ENCODE measurements at places on chromosomes 6 and 20.

DNA sequence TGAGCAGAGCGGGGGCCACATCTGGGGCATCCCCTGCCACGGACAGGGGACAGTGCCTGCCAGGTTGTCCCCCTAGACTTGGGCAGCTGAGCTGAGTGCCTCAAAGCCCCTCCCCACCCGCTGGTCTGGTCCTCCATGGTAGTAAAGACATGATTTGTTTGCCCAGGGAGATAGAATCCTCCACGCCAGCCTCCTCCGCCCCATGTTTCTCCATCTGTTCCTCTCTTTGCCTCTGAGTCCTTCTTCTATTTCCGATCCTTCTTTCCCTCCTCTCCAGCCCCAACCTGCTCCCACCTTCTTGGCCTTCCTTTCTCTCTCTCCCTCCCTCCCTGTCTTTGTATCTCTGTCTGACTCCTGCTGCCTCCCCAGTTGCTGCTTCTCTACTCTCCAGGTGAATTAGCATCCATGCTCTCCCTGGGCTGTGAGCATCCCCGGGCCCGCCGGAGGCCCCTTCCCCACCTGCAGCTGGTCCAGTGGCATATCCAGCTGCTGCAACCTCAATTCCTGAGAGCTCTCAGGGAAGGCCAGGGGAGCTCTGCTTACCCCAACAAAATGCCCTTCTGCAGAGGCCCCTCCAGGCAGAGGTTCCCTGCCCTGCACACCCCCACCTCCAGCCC lies 45.8 kb downstream of the CPNE5 start:
- DNase-seq = no peak

DNA sequence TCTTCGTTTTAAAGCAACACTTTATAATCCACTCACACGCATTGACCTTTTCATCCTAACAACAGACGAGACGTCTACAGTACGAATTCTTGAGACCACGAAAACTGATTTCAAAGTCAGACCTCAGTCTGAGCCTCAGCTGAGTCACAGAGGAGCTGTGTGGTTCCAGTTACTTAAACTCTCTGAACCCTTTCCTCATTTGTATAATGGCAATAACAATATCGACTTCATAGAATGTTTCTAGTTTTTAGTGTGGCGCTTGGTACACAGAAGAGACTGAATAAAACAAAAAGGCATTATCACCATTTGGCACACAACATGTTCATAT lies 236.9 kb downstream of the ATXN1 start:
- no peak for DNase-seq

DNA sequence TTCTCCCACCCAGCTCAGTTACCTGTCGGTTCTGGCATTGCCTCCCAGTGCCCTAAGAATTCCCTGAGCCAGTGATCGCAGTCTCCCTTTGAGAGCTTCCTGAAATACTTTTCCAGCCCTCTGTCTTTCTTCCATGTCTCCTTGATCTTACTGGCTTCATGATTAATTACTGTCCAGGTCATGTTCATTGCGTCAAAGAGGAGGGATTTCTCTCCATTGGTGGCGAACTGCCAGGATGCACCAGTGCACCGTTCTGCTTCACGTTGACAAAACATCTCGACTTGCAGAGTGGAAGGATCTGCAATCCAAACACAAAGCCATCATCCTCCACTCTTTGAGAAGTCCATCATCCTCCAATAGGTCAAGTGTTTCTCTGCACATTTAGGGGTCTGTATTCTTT lies 8.6 kb downstream of the RAET1E start:
- DNase-seq = no peak

GRCh38 chr6:31952140-31952805 lies 6.4 kb downstream of the CFB start:
- no peak for DNase-seq

- no peak for DNase-seq
Observed at GRCh38 chr6:16688436-16688835, 72.8 kb downstream of the ATXN1 start.

GRCh38 chr6:49453221-49453620 lies 9.8 kb downstream of the MMUT start:
- no peak for DNase-seq

GRCh38 chr6:7973584-7973983 lies 63.0 kb upstream of the TXNDC5 start:
- DNase-seq = no peak

- DNase-seq = no peak
Observed at GRCh38 chr6:114121913-114122662, 151.1 kb upstream of the HDAC2 start.

- DNase-seq = no peak
Observed at GRCh38 chr20:1336699-1337367, 7.9 kb upstream of the SDCBP2 start.

GRCh38 chr20:20736303-20736702 lies 23.9 kb upstream of the RALGAPA2 start:
- no peak for DNase-seq

- DNase-seq = no peak
Observed at GRCh38 chr6:17921454-17921853, 66.0 kb downstream of the KIF13A start.

DNA sequence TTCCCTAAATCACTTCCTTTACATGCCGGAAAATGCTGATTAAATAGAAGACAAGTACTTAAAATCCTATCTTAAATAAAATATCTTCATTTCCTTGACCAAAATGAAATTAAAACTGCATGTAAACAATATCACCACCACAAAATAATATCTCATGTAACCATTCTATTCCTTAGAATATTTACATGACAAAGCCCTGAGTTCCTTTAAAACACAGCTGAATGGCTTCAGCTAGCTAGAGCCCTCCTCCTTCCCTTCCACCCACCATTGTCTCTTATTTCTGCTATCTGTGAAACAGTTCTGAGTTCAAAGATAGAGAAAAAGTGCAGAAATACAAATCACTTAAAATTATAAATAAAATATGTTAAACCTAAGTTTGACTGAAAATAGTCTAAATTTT lies 103.1 kb downstream of the HIVEP2 start:
- DNase-seq = no peak

- DNase-seq = no peak
Observed at GRCh38 chr6:2086326-2086965, 159.0 kb downstream of the GMDS start.

DNA sequence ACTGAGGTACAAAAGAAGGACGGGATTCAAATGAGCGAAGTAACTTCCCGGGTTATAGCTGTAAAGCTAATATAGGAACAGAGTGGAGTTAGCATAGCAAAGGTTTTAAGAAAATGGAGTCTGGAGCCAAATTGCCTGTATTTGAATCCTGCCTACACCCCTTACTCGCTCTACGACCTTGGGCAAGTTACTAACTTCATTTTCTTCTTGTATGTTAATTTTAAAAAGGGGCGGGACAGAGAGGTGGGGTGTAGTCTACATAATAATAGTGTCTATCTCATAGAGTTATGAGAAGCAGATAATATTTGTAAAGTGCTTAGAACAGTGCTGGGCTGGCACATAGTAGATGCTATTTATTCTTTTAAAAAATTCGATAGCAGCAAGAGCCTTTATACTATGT lies 705 bp downstream of the ZSCAN23 start:
- no peak for DNase-seq

DNA sequence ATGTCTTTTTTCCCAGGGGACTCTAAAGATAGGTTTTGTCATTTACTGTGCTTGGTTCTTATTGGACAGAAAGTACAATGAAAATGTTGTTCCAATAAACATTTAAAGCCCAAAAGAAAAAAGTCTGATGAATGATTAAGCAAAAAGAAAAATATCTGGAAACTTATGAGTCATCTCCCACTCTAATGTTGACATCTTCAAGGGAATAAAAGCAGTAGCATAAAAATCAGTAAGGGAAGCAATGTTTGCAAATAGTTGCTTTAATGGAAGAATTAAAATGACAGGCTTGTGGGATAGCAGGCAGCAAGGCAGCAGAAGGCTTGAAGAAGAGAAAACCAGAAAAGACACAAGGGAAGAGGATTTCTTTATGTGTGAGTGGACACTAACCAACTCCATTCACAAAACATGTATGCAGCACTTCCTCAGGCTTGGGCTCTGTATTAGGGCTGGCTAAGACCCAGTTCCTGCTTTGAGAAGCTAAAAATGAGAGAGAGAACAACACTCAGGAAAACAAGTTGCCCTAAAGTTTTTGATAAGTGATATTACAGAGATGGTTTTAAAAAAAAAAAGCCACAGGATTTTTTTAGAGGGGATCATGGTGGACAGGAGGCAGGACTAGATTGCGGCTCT lies 263.2 kb upstream of the NT5E start:
- DNase-seq = no peak

- DNase-seq = no peak
Observed at GRCh38 chr20:49326026-49326425, 48.2 kb upstream of the ZNFX1 start.

GRCh38 chr6:73207221-73207837 lies 18.0 kb downstream of the KHDC1L start:
- DNase-seq = no peak

DNA sequence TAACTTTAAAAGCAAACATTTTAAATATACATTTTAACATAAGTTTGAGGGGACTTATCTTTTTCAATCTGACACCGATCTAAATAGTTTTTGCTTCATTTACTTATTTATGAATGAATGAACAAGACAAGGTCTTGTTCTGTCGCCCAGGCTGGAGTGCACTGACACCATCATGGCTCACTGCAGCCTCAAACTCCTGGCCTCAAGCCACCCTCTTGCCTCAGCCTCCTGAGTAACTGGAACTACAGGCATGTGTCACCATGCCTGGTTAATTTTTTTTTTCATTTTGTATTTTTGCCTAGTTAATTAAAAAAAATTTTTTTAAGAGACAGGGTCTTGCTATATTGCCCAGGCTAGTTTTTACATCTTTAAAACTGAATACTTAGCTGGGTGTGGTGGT lies 25.4 kb downstream of the FBXO9 start:
- DNase-seq = no peak

- no peak for DNase-seq
Observed at GRCh38 chr6:163354085-163354484, 60.4 kb upstream of the QKI start.

DNA sequence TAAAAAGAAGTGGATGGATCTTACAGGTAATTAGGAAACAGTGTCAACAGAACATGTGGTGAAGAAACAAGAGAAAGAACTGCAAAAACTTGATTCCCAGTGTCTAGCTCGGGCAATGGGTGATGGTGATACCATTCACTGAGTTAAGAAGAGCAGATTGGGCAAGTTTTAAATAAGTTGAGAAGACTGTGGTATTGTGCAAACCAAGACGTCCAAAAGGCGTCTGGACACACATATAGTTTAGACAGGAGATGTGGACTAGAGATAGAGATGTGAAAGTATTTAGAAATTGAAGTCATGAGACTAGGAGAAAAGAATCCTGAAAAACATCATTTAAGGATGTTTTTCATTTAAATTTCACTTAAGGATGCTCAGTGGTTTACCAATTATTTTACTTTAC lies 53.9 kb downstream of the CDK19 start:
- no peak for DNase-seq

GRCh38 chr6:135680964-135681913 lies 170.3 kb upstream of the PDE7B start:
- DNase-seq = no peak

GRCh38 chr20:24701027-24701426 lies 231.6 kb downstream of the SYNDIG1 start:
- no peak for DNase-seq

GRCh38 chr6:23323897-23324296 lies 754.5 kb downstream of the HDGFL1 start:
- no peak for DNase-seq

Data from NCI-H187 treated with DMSO at 0.1 percent for 48 hours (cell line).